ENCODE measurements at places on chromosomes 2 and 18. TPM values are rescaled to one million over a fixed set of nuclear protein-coding genes. Genes with fewer than 3 reads are reported as not detected.

Gene MGAT5
- total RNA-seq = 14.1 TPM

DNA sequence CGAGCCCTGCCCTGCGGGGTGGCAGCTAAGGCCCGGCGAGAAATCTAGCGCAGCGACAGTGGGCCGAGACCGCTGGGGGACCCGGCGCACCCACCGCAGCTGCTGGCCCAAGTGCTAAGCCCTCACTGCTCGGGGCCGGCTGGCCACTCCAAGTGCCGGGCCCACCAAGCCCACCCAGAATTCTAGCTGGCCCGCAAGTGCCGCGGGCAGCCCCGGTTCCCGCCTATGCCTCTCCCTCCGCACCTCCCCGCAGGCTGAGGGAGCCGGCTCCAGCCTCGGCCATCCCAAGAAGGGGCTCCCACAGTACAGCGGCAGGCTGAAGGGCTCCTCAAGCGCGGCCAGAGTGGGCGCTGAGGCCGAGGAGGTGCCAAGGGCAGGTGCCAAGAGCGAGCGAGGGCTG lies 55.2 kb upstream of the RND3 start:
- no peak overlapping the region for H3K27ac ChIP-seq
- DNase-seq = no peak
- H3K4me1 ChIP-seq = no peaks in the 10 kb centered on the region

Gene ECEL1
- 0.78 TPM for total RNA-seq

Gene ABCG5
- total RNA-seq = 0.14 TPM

DNA sequence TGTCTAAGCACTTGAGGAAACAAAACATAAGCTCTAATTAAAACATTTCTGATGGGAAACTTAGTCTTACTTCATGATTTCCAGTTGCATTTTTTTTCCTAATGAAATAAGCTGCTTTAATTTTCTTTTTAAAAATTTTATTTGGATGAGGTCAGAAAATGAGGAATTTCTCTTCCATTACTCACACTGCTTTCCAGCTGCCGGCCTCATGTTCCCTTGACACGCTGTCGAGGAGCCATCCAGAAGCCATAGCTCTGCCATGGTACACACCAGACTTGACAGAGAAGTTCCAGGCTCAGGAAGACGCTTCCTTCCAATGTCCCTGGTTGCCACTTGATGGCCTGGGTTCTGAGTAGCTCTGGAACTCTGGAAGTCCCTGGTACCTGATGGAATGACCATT lies 12.1 kb upstream of the MAPRE2 start:
- H3K27ac ChIP-seq = peak overlapping the region; percentile 98
- peaks cover 54% of the 10 kb centered on the region for H3K4me1 ChIP-seq
- no peaks in the 10 kb centered on the region for H3K27me3 ChIP-seq
- DNase-seq = no peak

Gene SNTG2
- total RNA-seq = not detected

DNA sequence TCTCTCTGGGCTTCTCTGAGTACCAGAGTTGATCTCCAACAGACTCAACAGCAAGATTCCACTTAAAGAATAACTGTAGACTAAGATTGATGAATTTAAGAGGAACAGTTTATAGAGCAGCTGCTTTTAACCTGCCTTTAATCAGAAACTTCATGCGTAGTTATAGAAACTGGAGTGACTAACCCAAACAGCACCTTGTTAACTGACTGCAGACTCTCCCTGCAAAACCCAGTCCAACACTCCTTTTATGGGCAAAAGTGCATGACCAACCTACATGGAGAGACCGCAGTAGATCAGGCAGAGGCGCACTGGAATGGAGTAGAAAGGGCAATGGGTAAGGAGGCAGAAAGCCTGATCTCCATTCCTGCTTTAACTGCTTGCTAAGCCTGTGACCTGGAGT lies 110.6 kb downstream of the NRP2 start:
- no peaks in the 10 kb centered on the region for H3K4me1 ChIP-seq
- peaks cover 12% of the 10 kb centered on the region for H3K36me3 ChIP-seq
- no peak for DNase-seq
- H3K27ac ChIP-seq = no peak overlapping the region
- no peak overlapping the region for H3K4me3 ChIP-seq

GRCh38 chr2:211996857-211997256 lies 541.7 kb downstream of the ERBB4 start:
- no peak overlapping the region for H3K27ac ChIP-seq
- DNase-seq = no peak
- no peaks in the 10 kb centered on the region for H3K4me1 ChIP-seq

Gene GAL3ST2
- 1.3 TPM for total RNA-seq

DNA sequence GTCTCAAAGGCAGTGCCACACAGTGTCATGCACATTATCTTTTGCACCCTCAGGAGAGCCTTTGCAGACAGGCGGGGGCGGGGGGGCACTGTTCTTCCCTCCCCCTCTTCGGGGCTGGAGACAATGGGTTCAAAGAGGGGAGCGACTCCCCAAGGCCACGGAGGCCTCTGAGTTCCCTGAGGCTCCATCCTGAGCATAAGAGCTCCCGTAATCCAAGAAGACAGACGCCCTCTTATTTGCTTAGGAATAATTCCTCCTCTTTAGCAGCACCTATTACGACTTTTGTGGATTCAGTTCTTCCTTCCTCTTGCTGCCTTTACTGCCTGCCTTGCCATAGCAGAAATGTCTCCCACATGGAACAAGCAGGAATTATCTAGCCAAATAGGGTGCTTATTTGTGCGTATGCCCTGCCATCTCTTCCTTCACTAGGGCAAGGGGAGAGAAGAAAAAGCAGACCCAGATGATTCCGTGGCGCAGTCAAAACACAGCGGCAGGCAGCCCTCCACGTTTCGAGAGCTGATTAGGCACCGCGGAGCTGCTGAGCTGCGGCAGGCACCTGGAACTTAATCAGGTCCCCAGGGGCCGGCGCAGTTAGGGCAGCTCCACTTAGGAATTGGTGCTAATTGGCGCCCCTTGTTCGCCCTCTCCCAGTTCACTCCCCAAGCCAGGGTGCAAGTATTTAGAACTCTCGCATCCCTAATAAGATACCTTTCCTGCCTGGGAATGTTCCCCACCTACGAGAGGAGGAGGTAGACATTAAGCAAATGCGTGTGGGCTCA lies 233.4 kb upstream of the MYT1L start:
- H3K27me3 ChIP-seq = no peaks in the 10 kb centered on the region
- H3K36me3 ChIP-seq = no peaks in the 10 kb centered on the region
- H3K4me1 ChIP-seq = no peaks in the 10 kb centered on the region
- no peak for DNase-seq
- no peak overlapping the region for H3K4me3 ChIP-seq

Gene SLC40A1
- total RNA-seq = 1.8 TPM

DNA sequence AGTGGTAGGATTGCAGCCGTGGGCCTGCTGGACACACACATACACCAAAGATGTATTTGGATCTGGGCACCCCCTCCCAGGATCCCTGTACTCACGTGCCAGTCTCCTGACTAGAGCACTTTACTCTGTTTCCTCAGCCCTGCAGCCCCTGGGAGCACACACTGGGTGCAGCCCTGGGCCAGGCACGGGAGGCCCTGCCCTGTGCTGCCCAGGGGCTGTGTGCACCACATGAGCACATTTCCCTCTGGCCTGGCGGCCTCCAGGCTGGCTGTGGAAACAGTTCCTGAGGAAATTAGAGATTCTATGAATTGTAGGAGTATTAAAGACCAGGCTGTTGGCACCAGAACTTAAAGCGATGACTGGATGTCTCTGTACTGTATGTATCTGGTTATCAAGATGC lies 45.4 kb downstream of the BCL2L11 start:
- H3K27ac ChIP-seq = no peak overlapping the region
- no peak overlapping the region for H3K4me3 ChIP-seq
- H3K4me1 ChIP-seq = peaks cover 43% of the 10 kb centered on the region
- H3K36me3 ChIP-seq = peaks cover 66% of the 10 kb centered on the region

- DNase-seq = no peak
- no peak overlapping the region for H3K27ac ChIP-seq
- no peak overlapping the region for H3K4me3 ChIP-seq
- H3K36me3 ChIP-seq = no peaks in the 10 kb centered on the region
Measured at GRCh38 chr2:16330982-16331381, 334.7 kb downstream of the CYRIA start.

Gene GLI2
- not detected for total RNA-seq

DNA sequence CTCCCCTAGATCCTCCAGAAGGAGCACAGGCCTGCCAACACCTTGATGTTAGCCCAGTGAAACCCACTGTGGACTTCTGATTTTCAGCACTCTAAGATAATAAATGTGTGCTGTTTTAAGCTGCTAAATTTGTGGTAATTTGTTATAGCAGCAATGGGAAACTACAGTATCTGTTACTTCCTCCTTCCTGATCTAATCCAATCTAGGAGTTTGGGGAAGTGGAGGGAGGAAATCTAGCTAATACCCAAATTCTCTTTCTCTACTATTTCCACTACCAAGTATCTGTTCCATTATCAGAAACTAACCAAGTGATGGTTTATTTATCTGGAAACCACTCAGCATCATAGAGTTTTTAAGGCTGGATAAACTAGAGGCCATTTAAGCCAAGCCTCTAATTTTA lies 64.9 kb downstream of the AFF3 start:
- H3K27ac ChIP-seq = no peak overlapping the region
- H3K4me1 ChIP-seq = no peaks in the 10 kb centered on the region
- H3K36me3 ChIP-seq = no peaks in the 10 kb centered on the region
- peaks cover 11% of the 10 kb centered on the region for H3K27me3 ChIP-seq
- no peak overlapping the region for H3K4me3 ChIP-seq
- no peak for DNase-seq

Gene NCL
- 1,329 TPM for total RNA-seq

GRCh38 chr2:107020392-107020791 lies 134.4 kb upstream of the ST6GAL2 start:
- no peak overlapping the region for H3K4me3 ChIP-seq
- H3K4me1 ChIP-seq = no peaks in the 10 kb centered on the region
- DNase-seq = no peak
- no peak overlapping the region for H3K27ac ChIP-seq

DNA sequence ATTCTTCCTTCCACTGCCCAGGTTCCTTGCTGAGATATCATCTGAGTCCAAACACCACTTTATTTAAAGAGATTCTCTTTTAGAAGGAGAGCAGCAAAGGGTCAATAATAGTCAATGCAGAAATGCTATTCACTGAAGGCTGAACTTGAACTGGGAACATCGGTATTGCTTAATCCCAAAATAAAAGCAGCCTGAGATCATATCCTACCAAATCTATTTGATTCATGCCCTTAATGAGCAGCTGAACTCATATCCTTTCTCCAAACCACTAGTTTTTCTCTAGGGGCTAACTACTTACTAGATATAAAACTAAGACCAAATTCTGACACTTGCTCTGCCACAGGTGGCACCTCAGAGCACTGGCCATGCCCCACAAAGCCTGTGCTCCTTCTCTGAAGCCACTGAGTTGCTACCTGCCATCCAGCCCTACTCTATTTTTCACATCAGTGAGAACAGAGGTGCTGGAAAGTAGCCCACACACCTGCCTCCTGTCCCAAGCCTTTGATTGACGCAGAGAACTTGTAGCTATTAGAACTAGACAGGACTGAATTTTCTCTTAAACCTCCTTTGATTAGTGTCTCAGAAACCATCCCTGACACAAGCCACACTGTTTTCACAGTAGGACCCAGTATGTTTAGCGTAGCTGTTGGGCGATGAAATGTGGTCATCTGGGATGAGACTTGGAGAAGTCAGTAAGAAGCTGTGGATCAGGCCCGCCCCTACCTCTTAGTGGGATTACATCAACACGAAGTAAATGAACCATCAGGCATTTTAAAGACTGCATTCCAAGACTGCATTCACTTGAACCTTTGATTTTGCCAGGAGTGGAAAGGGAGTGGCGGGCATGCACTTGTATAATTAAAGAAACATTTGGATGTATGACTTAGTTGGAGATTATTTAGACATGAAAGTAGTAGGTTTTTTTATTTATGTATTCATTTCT lies 124.3 kb downstream of the RBMS1 start:
- H3K27ac ChIP-seq = no peak overlapping the region
- peaks cover 22% of the 10 kb centered on the region for H3K36me3 ChIP-seq
- no peak overlapping the region for H3K4me3 ChIP-seq
- no peak for DNase-seq

Gene OTOF
- 12.3 TPM for total RNA-seq

Gene FSHR
- not detected for total RNA-seq

Gene CSRNP3
- not detected for total RNA-seq

DNA sequence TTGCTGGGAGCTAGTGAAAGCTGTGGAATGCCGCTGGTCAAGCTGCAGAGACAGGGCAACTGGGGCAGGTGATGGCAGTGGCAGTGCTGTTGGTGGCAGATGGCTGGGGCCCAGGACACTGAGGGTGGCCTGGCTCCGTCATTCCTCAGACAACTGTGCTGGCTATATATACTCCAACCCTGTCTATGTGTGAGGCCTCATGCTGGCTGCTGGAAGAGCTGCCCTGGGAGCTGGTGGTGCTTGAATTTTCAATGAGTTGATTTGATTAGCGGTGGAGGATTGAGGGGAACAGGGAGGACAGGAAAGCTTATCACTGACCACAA lies 66.5 kb upstream of the TMEM200C start:
- H3K4me1 ChIP-seq = peaks cover 9% of the 10 kb centered on the region
- H3K36me3 ChIP-seq = no peaks in the 10 kb centered on the region
- DNase-seq = no peak
- no peaks in the 10 kb centered on the region for H3K27me3 ChIP-seq
- H3K27ac ChIP-seq = no peak overlapping the region
- no peak overlapping the region for H3K4me3 ChIP-seq

DNA sequence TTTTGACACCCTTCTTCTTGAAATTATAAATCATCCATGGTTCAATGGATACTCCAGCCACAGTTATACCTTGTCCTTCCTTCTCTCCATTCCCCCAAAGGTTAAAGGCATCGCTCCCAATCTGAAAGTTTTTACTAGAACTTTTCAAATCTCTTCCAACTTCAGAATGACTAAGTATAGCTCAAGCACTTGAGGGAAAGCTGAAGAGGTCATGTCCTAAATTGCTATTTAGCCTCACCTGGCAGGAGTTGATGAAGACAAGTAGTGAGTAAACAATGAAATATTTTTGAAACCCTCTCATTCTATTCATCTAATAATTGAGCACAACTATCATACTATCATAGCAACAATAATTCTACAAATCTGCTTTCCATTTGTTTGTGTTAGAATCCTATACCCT lies 167.8 kb downstream of the HNMT start:
- no peak overlapping the region for H3K4me3 ChIP-seq
- H3K36me3 ChIP-seq = no peaks in the 10 kb centered on the region
- no peak for DNase-seq
- H3K27me3 ChIP-seq = no peaks in the 10 kb centered on the region

Gene MREG
- 15.7 TPM for total RNA-seq

DNA sequence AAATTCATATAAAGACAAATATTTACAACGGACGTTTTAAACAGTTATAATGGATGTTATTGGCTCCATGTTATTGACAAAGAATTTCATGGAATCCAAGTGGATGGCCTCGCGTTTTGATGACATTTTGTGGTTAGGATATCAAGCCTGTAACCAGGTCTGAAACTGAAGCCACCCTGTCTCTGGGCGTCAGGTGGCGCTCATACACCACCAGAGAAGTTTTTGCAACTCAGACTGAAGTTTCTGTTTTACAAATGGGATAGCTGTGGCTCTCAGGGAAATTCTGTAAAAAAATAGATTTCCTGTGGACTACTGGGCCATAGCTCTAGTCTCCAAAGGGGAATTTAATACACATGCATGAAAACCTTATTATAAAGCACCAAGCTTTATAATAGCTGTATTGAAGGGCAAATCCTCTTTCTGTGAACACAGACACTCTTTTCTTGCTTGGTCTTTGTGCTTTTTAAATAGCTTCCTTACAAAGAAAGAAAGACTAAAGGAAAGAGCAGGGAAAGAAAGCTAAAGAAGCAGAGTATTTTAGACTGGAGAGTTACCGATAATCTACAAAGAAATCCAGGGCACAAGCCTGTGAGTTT lies 86.7 kb downstream of the C18orf54 start:
- peaks cover 17% of the 10 kb centered on the region for H3K27me3 ChIP-seq
- no peak for DNase-seq
- no peak overlapping the region for H3K4me3 ChIP-seq

Data from activated T-helper 2 cell treated with anti-CD3 and anti-CD28 coated beads, Interferon-gamma antibody, Interleukin-2, Interleukin-4, amounts not matched to agents 10 μg/mL and 5 μg/mL and 100 μg/mL, durations not matched to agents 14 hours and 24 hours and 36 hours (primary cell).